ENCODE measurements at places on chromosomes 11 and 22.

DNA sequence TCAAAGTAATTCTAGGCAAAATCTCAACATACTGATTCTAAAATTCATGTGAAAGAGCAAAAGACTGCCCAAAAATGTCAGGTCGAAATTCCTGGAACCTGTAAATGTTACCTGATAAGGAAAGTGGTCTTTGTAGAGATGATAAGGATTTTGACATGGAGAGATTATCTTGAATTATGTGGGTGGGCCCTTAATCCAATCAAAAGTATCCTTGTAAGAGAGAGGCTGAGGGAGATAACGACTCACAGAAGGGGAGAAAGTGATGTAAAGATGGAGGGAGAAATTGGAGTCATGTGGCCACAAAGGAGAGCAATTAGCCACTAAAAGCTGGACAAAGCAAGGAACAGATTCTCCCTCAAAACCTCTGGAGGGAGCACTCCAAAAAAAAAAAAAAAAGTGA lies 20.5 kb downstream of the RRM1 start:
- DNase-seq: no peak

DNA sequence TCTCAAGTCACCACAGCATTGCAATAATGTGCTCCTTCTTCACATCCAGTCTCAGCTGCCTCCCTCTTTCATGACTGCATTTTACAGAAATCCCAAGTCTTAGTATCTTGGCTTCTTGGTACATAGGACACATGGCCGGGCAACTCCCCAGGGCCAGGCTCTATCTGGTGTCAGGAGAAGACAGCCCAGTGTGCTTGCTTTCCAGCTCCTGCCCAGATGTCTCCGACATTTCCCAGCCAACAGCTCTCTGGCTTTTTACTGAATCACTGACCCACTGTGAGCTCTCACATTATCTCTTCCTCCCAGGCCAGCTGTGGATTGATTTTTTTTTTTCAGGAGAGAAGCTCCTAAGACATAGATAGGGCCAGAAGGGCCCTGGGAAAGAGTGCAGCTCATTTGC lies 346.0 kb upstream of the C11orf87 start:
- DNase-seq: no peak

DNA sequence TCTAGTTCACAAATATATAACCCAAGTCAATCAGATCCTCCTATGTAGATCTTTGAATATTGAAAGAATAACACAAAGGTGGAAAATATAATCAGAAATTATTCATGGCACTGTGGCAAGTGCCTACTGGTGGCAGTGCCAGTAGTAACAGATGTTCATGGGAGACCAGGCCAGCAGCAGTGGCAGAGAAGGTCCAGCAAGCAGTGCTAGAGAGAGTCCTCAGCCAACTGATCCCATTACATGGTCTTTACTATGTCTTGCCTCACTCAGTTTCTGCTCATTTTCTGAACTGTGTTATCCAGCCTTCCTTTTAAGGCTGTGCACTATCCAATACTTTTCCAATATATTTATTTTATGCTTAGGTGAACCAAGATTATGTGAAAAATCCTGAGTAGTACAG lies 124.9 kb downstream of the MRTFA start:
- DNase-seq: peak; percentile 49

DNA sequence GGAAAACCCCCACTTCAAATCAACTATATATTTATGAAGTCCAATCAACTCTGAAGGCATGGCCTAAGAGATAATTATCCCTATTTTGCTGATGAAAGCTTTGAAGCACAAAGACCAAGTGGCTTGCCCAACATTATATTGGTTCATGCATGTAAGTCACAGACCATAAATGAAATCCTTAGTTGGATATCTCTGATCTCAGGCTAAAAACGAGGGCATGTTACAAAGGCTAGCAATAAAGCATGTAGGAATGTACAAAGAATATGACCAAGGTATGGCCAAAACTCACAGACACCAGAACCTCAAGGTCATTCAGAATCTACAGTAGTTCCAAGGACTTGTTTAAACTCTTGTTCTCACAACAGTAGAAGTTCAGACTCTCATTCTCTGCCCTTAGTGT lies 100.2 kb upstream of the SESN3 start:
- no peak for DNase-seq

DNA sequence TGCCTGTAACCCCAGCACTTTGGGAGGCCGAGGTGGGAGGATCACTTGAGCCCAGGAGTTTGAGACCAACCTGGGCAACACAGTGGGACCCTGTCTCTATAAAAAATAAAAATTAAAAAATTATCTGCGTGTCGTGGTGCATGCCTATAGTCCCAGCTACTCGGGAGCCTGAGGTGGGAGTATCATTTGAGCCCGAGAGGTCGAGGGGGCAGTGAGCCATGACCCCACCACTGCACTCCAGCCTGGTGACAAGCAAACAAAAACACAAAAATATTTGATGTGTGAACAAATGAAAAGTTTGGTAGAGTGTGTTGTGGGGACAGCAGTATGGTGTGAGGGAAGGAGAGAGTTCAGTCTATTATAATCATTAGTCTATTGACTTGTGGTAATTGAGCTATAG lies 90.8 kb upstream of the PARVA start:
- DNase-seq: no peak

GRCh38 chr11:115345361-115345760 lies 158.9 kb downstream of the CADM1 start:
- no peak for DNase-seq

DNA sequence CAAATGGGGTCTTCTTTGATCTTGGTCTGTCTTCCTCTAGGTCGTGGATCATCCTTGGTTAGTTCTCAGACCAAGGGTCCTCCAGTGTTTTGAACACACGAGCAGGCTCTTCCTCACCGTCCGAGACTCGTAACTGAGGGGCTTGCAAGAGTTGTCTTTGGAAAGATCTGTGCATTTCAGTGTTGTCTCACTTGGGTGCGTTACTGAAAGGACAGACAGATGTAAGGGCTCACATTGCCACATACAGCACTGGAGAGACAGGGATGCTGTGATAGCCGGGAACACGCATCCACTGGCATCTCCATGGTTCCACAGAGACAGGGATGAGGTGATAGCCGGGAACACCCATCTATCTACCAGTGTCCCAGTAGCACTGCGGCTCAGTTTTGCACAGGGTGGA lies 15.7 kb downstream of the GLB1L2 start:
- no peak for DNase-seq

DNA sequence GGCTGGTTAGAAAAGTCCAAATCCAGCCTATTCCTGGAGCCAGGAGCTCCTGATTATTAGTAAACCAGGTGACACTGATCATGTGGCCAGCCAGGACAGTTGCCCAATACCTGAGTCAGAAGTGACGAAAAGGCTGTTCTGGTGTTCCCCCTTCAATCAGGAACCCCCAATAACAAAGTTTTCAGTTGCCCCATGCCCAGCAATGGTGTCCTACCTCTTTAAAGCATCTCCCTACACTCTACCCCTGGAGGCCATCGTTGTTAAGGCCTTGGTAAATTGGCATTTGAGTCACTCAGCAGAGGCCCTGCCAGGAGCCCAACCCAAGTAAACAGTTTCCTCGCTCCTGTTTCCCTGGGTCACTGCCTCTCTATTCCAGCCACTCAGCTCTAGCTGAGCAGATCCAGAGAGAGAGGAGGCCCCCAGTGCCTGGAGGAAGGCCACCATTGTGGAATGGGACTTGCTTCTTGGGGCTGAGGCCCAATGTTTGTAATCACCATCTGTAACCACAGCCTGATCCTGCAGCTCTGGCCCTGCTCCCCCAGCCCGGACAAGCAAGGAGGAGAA lies 25.0 kb downstream of the ARHGAP1 start:
- peak; percentile 92 for DNase-seq

All from GM23248 (cell line).